ENCODE measurements at places on chromosomes 3 and 15.

- DNase-seq, result no peak
Measured at GRCh38 chr3:189360291-189360690, 188.5 kb downstream of the TPRG1 start.

DNA sequence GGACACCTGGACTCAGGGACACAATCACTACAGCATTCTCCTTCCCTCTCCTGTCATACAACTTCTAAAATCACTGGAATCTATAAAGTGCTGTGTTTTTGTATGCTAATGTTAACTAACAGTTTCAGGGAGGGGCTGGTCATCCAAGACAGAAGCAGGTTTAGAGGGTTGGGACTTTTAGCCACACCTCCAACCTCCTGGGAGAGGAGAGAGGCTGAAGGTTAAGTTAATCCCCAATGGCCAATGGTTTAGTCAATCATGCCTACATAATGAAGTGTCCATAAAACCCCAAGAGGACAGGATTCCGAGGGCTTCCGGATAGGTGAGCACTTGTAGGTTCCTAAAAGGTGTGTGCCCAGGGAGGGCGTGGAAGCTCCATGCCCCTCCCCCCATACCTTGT is 219.3 kb upstream of the CTNNB1 start:
- DNase-seq, result no peak

GRCh38 chr15:66884661-66885237 is 180.7 kb upstream of the SMAD3 start:
- DNase-seq, result no peak

DNA sequence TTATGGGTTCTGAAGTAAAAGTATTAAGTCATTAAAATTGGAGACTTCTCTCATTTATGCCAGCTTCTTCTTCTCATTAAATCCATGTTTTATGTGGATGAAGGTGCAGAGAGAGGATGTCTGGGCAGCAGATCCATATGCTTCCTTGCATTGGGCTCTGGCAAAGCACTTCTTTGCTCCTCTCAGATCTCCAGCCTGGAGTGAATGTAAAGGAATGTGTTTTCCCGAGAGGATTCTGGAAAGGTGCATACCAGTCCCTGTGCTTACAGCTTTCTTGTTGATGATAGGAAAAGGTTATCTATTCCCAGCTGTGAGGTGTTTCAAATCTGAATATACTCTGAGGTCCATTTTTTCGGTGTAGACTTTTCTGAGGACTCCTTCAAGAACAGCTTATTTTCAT is 79.9 kb upstream of the PEX5L start:
- DNase-seq, result no peak

- no peak for DNase-seq
Measured at GRCh38 chr15:47607695-47608094, 109.6 kb upstream of the SEMA6D start.

GRCh38 chr3:50520849-50521248 is 17.4 kb upstream of the CACNA2D2 start:
- DNase-seq, result no peak

DNA sequence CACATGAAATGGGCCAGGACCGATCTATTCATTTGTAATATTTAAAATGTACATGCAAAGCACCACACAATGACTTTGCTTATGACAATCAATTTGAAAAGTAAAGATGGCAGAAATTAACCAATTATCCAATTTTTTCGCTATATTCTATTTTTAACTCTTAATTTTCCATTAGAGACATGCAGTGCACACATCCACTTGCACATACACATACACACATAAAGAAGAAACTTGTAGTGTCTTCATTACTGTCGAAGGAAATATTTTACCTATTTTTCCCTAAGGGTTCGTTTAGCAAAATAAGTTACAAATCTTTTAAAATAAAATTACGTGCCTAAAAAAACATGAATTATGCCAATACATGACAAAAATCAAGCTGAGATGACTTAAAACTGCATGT is 194.3 kb upstream of the MDFIC2 start:
- no peak for DNase-seq

GRCh38 chr3:123660900-123661299 is 76.0 kb upstream of the HACD2 start:
- no peak for DNase-seq

DNA sequence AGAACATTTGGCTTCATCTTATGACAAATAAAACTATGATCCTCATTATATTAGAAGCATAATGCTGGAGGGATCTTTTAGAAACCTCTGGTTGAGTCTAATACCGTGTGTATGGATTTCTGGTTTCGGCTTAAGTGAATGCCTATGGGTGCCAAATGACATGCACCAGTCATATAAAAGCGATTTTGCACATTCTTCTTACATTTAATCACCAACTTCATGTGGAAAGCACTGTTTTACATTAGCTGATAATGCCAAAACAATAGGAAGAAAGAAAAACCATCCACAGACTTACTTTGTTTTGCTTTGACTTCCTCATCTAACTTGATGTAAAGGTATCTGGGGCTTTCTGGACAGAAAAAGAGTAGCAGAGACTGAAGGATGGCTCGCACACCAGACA is 20.9 kb downstream of the SLC2A2 start:
- no peak for DNase-seq
